NCI-H510A (cell line): ENCODE measurements at places on chromosomes 12 and 14.

GRCh38 chr12:65427646-65428045 lies 149.2 kb downstream of the MSRB3 start:
- no peak for DNase-seq

GRCh38 chr12:21138016-21138415 lies 7.0 kb downstream of the SLCO1B1 start:
- no peak for DNase-seq

GRCh38 chr12:105483691-105484090 lies 153.2 kb downstream of the C12orf75 start:
- DNase-seq: no peak

DNA sequence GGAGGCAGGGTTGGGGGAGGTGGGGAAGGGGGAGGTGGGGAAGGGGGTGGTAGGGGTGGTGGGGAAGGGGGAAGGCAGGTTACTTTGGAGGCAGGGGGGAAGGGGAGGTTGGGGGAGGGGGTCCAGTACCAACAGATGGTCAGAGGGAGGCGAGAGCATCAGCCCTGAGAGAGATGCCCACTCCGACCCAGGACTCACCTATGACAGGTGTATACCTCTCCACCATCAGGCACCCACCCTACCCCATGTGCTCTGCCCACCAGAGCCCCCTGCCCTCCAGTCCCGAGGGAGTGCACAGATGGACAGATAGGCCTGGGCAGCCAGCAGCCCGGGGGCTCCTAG lies 18.6 kb downstream of the JAG2 start:
- DNase-seq: no peak

GRCh38 chr12:71442567-71442931 lies 3.0 kb downstream of the LGR5 start:
- no peak for DNase-seq

- no peak for DNase-seq
Measured at GRCh38 chr12:82361461-82361915, 3.2 kb downstream of the METTL25 start.

- no peak for DNase-seq
Measured at GRCh38 chr12:700016-700415, 36.8 kb upstream of the NINJ2 start.

GRCh38 chr14:103205541-103205906 lies 82.3 kb downstream of the TNFAIP2 start:
- no peak for DNase-seq

DNA sequence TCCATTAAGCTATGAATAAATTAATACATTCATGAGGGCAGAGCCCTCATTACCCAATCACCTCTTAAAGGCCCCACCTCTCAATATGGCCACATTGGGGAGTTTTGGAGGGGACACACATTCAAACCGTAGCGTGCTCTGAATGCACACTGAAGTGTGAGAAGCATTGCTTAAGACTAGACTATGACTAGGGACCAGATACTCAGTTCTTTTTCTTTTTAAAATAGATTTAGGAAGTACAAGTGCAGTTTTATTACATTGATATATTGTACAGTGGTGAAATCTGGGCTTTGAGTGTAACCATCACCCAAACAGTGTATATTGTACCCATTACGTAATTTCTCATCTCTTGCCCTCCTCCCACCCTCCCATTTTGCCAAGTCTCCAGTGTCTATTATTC lies 21.0 kb upstream of the JDP2 start:
- DNase-seq: no peak

- no peak for DNase-seq
Measured at GRCh38 chr12:24997970-24998582, 49.2 kb upstream of the BCAT1 start.

- no peak for DNase-seq
Measured at GRCh38 chr14:56962444-56963080, 152.3 kb upstream of the OTX2 start.

- no peak for DNase-seq
Measured at GRCh38 chr12:131794061-131794460, 34.1 kb upstream of the MMP17 start.

DNA sequence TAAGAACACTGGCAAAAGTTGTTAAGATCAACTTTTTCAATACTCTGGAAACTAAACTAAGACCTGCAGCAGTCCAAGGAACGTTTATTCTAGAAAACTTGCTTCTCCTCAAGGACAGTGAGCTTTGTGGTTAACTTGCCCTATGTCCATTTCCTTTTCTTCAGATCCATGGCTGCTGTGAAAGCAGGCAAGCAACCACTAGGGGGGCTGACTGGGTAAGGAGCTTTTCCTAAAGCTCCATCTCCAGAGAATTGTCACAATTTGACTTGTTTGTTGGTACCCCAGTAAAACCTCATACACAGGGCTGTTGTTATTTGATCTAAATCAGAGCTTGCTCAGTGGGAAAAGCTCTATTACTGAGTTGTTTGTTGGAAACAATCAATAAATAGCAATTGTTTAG lies 10.1 kb upstream of the RPL10L start:
- no peak for DNase-seq

GRCh38 chr12:12229556-12230092 lies 37.2 kb downstream of the LRP6 start:
- DNase-seq: no peak

DNA sequence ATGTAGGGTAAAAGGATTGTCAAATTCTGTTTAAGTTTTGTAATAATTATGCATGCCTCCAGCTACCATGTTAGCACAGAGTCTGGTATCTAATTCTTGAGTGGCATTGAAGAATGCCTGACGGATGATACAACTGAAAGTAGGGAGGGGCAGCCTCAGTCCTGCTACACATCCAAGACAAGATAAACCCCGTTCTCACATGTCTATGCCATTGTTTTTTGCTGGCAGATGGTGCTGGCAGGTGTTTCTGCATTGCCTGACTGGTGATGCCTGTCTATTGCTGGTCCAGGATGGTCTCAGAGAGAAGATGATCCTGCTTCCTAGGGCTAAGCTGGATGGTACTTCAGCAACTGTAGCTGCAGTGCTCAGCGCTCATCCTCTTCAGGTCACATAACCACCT lies 245.8 kb upstream of the NAV3 start:
- DNase-seq: no peak

- no peak for DNase-seq
Measured at GRCh38 chr14:72573725-72574417, 320.0 kb downstream of the DPF3 start.

DNA sequence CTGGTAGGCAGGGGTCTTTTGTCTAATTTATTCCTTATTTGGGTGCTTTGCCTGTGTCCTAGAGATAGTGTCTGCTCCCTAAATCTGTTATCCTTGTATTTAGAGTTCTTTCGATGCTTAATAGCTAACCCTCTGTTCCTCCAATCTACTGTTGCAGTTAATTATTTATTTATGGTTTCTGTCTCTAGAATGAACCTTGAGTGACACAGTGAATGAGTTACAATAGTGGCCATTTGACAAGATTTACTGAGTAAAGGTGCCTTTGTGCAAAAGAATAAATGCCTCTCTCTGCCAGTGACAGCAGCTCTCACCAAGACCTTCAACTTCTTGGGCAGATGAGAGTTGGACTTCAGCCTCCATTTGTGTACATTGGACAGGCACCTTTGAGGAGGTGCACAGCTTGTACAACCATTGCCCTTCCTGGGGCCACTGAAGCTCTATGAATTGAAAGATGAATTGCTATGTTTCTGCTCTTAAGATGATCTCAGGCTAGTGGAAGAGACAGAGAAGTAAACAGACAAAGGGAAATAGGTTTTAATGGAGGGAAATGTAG lies 165.9 kb downstream of the DERA start:
- DNase-seq: no peak

DNA sequence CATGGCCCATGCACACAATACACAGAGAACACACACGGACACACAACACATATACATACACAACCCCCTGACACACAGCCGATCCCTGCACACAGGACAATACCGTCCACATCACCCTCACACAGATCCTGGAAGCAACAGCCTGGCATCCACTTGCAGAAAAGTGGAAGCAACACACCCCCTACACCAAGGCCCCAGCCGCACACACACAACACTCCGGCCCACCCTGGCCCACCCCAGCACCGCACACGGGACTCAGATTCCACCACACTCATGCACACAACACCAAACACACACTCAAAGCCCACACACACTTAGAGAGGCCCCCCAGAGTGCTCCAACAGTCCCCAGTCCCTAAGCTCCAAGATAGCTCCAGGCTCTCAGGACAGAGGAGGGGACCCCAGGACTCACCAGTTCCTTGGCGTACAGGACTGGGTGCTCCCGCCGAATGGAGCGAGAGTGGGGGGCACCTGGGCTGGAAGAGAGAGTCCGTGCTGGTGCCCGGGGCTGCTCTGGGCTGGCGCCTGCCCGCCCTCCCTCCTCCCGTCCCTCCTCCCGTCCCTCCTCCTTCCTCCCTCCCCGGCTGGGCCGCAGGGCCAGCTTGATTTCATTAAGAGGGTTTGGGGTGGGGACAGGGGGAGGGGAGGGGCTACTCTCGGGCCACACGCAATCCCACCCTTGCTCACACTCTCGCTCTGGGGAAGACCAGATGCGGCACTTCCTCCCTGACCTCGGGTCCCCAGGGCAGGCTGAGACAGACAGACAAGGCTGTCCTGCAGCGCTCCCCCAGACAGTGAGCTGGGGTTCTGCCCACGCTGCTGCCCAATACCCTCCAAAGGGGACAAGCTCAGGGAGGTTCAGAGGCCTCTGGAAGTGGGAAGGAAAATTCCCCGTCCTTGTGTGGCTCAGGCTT lies at the start of gene TMEM119:
TSS of gene TMEM119 (minus strand) at position 526 of the 913 bp plus-strand sequence. CDS start 5,701 bp downstream, outside the sequence.
- no peak for DNase-seq

- no peak for DNase-seq
Measured at GRCh38 chr12:105204916-105205315, 31.1 kb downstream of the APPL2 start.

DNA sequence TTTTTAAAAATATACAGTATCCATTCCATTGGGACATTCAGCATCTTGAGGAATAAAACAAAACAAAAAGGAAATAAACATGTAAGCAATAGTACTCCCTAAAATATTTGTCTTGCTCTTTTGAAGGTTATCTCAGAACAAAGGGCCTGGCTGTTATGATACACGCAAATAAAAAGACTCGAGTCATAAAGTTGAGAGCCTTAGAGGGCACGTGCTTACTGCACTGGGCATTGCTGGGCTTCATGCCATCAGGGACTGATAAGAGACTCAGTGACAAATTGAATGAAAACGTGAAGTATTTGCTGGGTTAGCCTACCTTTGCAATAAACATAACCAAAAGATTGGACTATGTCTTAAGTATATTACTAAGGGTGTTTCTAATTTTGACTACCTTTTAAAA lies 118.9 kb downstream of the SLC35F4 start:
- no peak for DNase-seq

GRCh38 chr12:68043435-68043834 lies 54.2 kb downstream of the IFNG-AS1 start:
- no peak for DNase-seq

- DNase-seq: no peak
Measured at GRCh38 chr14:77105145-77105939, 7.3 kb downstream of the CIPC start.

DNA sequence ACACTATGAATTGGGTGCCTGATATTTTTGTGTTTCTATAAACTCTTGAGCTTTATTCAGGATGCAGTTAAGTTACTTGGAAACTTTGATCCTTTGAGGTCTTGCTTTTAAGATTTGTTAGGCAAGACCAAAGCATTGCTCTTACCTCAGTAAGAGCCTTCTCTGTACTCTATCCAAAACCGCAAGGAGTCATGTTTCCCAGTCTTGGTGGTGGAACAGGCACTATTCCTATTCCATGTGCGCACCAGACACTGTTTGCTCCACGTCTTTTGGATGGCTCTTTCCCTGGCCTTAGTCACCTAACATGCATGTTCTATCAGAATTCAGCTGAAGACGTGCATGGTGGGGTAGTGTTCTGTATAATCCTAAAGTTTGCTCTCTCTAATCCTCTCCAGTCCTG lies 23.5 kb downstream of the CSRP2 start:
- no peak for DNase-seq
